ENCODE measurements at places on chromosomes 5 and 9. TPM values are rescaled to one million over a fixed set of nuclear protein-coding genes. Genes with fewer than 3 reads are reported as not detected.

GRCh38 chr5:54049963-54050362 is 260.4 kb downstream of the ARL15 start:
- no peaks in the 10 kb centered on the region for H3K27me3 ChIP-seq
- H3K4me1 ChIP-seq = no peaks in the 10 kb centered on the region
- no peak overlapping the region for H3K4me3 ChIP-seq
- no peaks in the 10 kb centered on the region for H3K36me3 ChIP-seq
- no peak for DNase-seq

DNA sequence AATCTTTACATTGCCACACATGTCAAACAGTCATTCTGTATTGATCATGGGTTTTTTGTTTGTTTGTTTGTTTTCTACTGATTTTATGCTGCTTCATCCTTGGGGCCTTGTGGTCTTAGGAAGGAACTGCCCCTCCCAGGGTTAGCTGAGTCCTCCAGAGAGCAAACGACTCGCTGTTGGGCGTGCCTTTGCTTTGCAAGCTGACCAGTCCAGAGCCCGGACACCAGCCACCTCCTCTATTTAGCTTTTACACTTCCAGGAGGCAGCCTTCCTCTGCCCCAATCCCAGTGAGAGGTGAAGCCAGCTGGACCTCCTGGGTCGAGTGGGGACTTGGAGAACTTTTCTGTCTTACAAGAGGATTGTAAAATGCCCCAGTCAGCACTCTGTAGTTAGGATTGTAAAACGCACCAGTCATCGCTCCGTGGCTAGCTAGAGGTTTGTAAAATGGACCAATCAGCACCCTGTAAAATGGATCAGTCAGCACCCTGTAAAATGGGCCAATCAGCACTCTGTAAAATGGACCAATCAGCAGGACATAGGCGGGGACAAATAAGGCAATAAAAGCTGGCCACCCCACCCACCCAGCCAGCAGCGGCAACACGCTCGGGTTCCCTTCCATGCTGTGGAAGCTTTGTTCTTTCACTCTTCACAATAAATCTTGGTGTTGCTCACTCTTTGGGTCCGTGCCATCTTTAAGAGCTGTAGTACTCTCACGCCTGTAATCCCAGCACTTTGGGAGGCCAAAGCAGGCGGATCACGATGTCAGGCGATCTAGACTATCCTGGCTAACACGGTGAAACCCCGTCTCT is 154.4 kb downstream of the ERCC6L2 start:
- no peak for DNase-seq
- no peaks in the 10 kb centered on the region for H3K36me3 ChIP-seq
- H3K4me3 ChIP-seq = no peak overlapping the region
- H3K27ac ChIP-seq = no peak overlapping the region
- no peaks in the 10 kb centered on the region for H3K27me3 ChIP-seq

GRCh38 chr9:91162784-91163443 is 198.8 kb downstream of the AUH start:
- peaks cover 41% of the 10 kb centered on the region for H3K4me1 ChIP-seq
- peak overlapping the region; percentile 0 for H3K4me3 ChIP-seq
- H3K27me3 ChIP-seq = no peaks in the 10 kb centered on the region
- H3K36me3 ChIP-seq = no peaks in the 10 kb centered on the region
- no peak for DNase-seq

DNA sequence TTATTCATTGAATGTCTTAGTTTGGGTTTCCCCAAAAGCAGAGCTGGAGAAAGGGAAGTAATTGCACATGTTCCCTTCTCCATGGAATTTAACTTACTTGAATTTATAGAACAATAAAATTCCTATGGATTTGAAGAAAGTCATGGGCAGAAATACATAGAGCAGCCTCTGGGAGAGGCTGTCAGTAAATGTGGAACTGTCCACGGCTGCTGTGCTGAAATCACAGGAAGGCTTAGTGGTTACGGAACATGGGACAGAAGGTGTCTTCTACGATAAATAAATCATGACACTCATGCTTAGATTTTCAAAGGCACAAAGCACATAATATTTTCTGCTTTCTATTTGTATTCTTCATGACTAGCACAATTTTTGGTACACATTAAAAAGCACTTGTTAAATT is 440.6 kb upstream of the IZUMO3 start:
- no peaks in the 10 kb centered on the region for H3K36me3 ChIP-seq
- DNase-seq = no peak
- no peaks in the 10 kb centered on the region for H3K4me1 ChIP-seq

DNA sequence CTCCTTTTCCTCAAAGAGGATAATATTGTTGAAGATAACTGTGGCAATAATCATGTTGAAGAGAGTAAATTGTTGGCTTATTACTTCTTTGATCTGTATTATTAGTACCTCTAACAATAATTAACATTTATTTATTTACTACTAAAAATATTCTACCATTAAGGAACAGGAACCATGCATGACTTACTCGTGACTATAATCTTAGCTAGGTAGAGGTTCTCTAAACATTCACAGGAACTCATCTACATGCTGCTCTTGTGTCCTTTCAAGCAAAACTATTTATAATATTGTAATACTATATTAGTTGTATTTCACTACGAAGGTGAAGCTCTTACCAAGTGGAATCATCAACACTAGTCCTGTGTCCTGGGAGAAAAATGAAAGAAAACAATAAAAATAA is 3.1 kb downstream of the SOX30 start:
- H3K36me3 ChIP-seq = no peaks in the 10 kb centered on the region
- H3K4me1 ChIP-seq = peaks cover 10% of the 10 kb centered on the region
- H3K27me3 ChIP-seq = no peaks in the 10 kb centered on the region

DNA sequence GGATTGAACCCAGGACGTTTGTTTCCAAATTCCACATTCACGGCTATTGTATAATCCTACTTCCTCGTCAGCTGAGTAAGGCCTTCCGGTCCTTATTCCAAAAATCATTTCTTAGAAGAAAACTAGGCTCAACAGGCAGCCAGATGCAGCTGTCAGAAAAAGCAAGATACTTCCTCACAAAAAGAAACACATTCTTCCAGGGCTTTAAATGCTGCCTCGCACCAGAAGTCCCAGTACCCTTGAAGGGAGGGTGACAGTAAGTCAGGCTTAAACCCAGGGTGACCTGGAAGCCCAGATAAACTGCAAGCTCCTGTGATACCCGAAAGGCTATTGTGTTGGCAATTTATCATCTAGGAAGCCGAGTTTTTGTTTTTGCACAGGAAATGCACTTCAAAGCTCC is 414.0 kb downstream of the NFIB start:
- no peaks in the 10 kb centered on the region for H3K4me1 ChIP-seq
- no peaks in the 10 kb centered on the region for H3K36me3 ChIP-seq
- H3K27me3 ChIP-seq = no peaks in the 10 kb centered on the region
- no peak for DNase-seq

Gene PCDHAC2
- total RNA-seq = not detected

GRCh38 chr5:124662181-124662781 is 84.2 kb downstream of the ZNF608 start:
- DNase-seq = no peak
- H3K36me3 ChIP-seq = no peaks in the 10 kb centered on the region
- no peak overlapping the region for H3K4me3 ChIP-seq

DNA sequence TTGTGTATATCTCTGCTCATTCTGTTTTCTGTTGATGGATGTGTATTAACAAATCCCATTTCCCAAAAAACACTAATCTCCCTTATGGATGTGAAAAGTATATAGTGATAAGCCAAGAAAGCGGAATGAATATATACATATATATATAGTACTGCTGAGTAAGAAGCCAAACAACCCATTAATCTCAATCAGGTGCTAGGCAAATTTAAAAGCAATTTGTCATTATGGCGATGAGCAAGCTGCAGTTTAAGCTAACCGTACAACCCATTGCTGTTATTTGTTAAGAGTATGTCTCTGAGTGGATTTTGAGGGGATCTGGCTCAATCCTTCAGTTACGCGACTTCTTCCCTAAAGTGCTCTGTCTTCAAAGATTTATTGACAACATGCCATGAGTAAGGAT is 640.4 kb upstream of the ARRDC3 start:
- H3K36me3 ChIP-seq = no peaks in the 10 kb centered on the region
- DNase-seq = no peak
- H3K4me1 ChIP-seq = no peaks in the 10 kb centered on the region
- H3K27ac ChIP-seq = no peak overlapping the region
- H3K4me3 ChIP-seq = no peak overlapping the region

DNA sequence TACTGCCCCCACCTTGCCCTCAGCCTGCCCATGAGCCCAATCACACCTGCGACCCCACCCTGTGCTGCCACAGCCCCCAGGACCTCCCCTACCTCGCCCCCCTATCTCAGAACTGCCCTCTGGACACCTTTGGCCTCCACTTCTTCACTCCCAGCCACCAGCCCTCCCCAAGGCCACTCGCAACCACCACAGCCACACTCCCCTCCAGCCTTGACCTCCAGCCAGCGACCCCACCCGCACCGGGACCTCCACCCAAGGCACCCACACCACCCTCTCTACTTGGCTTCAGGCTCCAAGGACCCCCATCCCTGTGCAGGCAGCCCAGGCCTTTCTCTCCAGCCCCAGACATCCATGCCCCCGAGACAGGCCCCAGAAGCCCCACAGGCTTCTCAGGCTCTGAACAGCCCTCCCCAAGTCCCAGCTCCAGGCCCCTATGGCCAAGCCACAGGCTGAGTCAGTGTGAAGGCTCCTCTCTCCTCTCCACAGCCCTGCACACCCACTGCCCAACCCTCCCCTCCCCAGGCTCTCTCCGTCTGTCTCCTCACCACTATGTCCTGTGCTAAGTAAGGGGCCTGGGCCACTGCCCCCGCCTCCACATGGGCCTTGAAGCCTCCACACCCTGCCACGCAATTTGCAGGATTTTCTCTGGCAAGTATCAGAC is 2.0 kb downstream of the AK1 start:
- H3K27me3 ChIP-seq = no peaks in the 10 kb centered on the region
- H3K36me3 ChIP-seq = no peaks in the 10 kb centered on the region
- no peak for DNase-seq
- H3K27ac ChIP-seq = peak overlapping the region; percentile 38
- peaks cover 5% of the 10 kb centered on the region for H3K4me1 ChIP-seq
- H3K4me3 ChIP-seq = no peak overlapping the region

DNA sequence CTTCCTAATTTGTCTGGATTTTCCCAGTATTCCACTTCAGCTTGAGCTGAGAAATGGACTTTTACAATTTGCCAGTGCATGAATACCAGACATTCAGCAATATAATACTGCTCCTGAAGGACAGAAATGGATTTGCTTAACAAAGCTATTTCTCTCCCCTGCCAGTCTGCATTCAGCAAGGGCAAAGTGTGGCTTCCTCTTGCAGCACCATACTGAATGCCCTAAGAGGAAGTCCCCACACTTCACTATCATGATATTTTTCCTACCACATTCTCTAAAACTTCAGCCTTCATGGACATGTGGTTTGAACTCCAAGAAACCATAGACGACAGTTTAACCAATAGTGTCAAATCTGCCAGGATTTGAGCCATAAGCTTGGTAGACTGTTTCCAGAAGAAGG is 19.8 kb upstream of the TLE4 start:
- no peaks in the 10 kb centered on the region for H3K4me1 ChIP-seq
- DNase-seq = no peak
- H3K4me3 ChIP-seq = no peak overlapping the region
- H3K27ac ChIP-seq = no peak overlapping the region

DNA sequence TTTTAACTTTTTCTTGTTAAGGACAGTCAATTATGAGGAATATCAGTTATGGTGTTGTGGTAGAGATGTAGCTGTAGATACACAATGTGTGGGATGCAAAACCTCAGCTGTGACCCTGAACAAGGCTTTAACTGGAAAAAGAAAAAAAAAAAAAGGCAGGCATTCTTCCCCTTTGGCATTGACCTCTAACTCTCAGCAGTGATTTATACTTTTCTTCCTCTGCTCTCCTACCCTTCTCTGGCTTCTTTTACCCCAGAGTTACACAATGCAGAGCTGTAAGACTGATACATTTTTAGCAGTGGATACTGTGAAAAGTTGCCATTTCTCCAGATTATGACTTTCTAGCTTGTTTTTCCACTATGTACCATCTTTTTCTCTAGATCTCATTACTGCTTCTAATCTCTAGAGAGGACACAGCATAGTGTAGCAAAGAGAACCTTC is 2.0 kb downstream of the CTNNAL1 start:
- no peak for DNase-seq
- H3K4me1 ChIP-seq = peaks cover 22% of the 10 kb centered on the region
- H3K27me3 ChIP-seq = no peaks in the 10 kb centered on the region
- no peaks in the 10 kb centered on the region for H3K36me3 ChIP-seq
- no peak overlapping the region for H3K4me3 ChIP-seq

DNA sequence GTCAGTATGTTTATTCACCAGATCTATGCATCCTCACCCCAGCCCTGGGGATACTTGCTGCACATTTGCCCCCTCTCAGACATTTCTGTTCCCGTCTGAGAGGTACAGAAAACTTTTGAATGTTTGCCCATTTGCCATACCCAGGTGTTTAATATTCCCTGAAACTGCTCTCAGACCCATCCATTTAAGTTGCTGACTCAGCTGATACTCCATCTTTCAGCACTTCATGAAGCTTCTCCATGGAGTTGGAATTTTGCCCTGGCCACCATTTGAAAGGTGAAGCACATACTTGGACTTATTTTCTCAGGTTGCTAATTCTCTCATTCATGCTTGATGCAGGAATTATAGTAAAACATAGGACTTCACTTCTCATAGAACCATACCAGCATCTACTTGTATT is 203.9 kb upstream of the OR13F1 start:
- DNase-seq = no peak
- no peak overlapping the region for H3K4me3 ChIP-seq
- no peaks in the 10 kb centered on the region for H3K27me3 ChIP-seq
- no peak overlapping the region for H3K27ac ChIP-seq

Gene MARCHF11
- not detected for total RNA-seq

DNA sequence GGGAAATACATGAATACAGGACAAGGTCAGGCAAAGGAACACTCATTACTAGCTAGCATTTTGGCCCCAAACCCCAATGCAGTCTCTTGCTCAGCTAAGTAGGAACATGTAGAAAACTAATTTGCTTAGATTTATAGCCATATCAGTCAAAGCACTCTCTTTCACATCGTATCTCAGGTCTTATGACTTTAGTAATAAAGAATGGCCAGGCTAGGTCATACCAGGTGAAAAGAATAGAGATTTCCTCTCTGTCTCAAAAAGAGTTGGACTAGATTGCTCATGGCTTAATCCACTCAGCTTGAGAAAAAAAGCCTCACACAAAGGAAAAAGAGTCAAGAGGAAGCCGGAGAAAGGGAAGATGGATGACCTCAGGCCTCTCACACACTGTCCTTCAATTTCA is 772.7 kb upstream of the SEMA6A start:
- no peak overlapping the region for H3K27ac ChIP-seq
- H3K4me1 ChIP-seq = no peaks in the 10 kb centered on the region
- H3K36me3 ChIP-seq = no peaks in the 10 kb centered on the region
- DNase-seq = no peak
- no peak overlapping the region for H3K4me3 ChIP-seq

DNA sequence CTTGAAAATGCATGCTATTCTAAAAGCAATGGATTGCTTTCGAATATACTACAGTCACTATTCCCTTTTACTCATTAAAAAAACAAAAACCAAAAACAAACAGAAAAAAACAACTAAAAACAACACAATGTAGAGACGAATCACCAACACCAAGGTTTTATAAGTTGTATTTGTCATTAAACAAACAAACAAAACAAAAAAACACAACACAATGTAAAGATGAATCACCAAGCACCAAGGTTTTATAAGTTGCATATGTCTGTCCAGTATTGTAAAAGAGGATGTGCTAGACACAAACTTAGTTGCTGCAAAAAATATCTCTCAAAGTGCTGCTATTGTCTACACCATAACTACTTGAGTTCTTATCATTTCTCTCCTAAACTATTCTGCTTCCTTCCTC is 1269.2 kb downstream of the EFNA5 start:
- no peaks in the 10 kb centered on the region for H3K27me3 ChIP-seq
- no peak overlapping the region for H3K4me3 ChIP-seq
- no peak for DNase-seq
- no peak overlapping the region for H3K27ac ChIP-seq
- H3K4me1 ChIP-seq = no peaks in the 10 kb centered on the region

- H3K27ac ChIP-seq = no peak overlapping the region
- DNase-seq = no peak
- H3K4me3 ChIP-seq = no peak overlapping the region
These were observed 39.9 kb downstream of the GDNF start for GRCh38 chr5:37799865-37800421.

Measured in CD8-positive, alpha-beta memory T cell (primary cell).